ENCODE measurements at places on chromosomes 6 and 20.

- DNase-seq, result no peak
Measured at GRCh38 chr20:57691699-57692098, 18.1 kb downstream of the PMEPA1 start.

DNA sequence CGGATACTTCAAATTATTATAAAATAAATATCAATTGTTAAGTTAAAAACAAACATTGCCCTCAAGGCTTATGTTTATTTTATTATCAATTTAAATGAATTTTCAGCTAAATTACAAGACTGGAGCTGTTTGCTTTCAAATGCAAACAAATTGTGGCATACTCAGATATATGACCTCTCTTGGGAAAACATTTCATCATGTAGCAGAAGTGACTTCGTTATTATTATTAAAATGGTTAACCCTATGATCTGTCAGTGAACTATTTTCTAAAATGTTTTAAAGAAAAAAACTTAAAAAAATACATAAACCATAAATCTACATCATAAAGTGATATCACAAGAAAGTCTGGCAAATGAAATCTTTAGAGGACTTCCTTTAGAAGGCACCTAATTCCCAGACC, 72.5 kb downstream of the MAN1A1 start:
- DNase-seq, result no peak

DNA sequence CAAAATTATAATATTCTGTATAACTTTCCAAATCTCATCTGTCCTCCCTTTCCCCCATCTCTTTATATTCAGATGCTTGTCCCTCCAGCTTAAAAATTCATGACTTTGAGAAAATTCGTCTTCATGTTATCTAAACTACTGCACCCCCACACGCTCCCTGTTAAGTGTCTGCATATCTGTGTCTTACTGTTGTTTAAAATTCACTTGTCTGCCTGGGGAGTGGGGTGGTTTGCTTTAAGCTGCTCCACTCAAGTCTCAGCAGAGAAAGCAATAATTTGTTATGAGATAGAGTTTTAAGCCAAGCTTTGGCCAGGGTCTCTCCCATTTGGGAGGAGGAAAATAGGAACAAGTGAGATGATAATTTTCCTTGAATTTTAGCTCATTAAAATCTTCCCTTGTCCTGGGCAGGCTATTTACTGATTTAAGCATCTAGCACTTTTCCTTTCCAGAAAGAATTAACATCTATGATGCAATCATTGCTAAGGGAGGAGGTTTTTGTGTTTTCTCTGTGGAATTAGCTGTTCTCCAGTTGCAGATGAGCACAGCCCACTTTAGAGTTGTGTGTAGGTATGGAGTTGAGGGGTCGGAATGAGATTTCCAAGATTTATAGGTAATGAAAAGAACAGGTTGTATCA, 36.8 kb downstream of the MTHFD1L start:
- no peak for DNase-seq

GRCh38 chr20:60049601-60050000, 91.4 kb downstream of the CDH26 start:
- no peak for DNase-seq

GRCh38 chr20:2468581-2469407, 1.8 kb downstream of the SNRPB start:
- no peak for DNase-seq

DNA sequence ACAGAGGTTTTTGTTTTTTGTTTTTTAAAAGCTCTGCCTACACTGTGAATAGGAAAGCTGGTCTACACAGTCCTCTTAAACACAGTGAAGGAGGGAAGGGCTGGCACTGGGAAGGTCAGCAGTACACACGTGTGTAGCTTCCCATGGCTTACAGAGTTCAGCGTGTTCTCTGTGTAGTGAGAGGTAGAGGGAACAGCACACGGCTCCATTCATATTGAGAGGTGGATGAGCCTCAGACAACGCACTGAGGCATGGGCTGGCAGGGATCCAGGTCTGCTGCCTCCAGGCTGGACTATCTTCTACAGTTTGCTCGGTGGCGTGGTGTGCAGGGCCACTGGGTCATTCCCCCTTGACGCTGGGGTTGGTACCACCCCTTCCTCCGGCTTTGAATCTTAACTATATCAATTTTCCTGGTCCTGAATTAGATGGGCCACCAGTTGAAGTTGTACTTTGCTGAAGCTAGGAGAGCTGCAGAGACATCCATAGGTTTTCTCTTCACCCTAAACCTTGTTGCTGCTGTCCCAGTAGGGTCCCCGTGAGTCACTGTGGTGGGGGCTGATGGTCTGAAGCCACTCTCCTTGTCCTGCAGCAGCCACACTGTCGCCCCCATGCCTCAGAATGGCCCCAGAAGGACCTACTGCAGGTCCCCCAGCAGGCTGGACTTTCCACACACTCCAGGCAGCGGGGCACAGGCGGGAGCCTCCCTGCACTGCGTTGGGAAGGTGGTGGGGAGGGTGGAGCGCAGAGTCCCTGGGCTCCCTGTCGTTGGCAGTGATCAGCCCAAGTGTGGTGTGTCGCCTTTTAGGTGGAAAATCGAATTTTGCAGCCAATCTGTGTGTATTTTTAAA, 2.0 kb downstream of the ARFGAP1 start:
- no peak for DNase-seq

GRCh38 chr20:14518648-14519047, 181.2 kb upstream of the FLRT3 start:
- DNase-seq, result no peak

GRCh38 chr6:52647199-52647598, 23.7 kb upstream of the TMEM14A start:
- no peak for DNase-seq

- peak; percentile 58 for DNase-seq
Measured at GRCh38 chr20:46013829-46014516, 5.3 kb downstream of the MMP9 start.

GRCh38 chr6:129055796-129056195, 172.9 kb downstream of the LAMA2 start:
- DNase-seq, result no peak

DNA sequence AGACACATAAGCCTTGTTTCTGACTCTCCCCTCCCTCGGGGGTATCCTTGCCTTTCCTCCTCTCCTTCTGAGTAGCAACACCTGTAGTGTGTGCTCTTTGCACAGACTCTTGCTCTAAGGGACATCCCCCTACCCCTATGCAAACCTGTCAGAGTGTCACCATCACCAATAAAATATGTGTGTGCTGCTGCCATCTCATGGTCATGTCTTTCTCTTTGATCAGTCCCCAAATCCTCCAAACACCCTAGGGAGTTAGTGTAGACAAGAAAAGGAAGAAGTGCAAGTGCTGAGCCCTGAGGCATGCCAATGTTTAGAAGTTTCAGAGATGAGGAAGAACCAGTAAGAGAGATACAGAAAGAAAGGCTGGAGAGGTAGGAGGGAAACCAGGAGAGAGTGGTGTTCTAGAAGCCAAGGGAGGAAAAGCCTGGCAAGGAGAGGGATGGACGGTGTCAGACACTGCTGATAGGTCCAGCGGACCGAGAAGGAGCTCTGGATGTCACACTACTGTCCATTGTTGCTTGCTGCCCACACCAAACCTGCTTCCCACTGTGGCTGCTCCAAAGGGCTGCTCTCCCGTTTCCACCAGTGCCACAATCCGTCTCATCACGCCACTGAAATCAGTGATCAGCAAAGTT, 16.4 kb downstream of the TRMT6 start:
- DNase-seq, result no peak

GRCh38 chr6:55772730-55773129, 102.7 kb downstream of the BMP5 start:
- no peak for DNase-seq

DNA sequence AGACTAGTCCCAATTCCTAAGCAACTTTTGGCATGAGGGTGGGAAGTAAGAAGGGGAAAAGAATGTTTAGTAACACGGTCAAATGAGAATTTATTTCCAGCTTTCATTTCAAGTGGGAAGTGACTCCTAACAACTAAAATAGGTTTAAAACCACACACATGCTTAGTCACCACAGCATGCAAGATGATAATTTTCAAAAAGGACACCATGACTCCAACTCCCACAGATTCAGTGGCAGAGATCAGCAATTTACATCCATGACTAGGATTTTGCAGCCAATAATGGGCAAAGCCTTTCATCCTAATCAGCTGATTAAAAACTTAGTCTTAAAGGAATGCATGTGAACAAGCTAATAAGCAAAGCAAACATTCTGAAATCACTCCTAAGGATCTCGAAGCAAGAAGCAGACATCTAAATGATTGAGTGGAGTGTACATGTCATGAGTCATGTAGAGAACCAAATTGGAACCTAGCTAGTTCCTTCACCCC, 48.1 kb upstream of the GCLC start:
- no peak for DNase-seq

DNA sequence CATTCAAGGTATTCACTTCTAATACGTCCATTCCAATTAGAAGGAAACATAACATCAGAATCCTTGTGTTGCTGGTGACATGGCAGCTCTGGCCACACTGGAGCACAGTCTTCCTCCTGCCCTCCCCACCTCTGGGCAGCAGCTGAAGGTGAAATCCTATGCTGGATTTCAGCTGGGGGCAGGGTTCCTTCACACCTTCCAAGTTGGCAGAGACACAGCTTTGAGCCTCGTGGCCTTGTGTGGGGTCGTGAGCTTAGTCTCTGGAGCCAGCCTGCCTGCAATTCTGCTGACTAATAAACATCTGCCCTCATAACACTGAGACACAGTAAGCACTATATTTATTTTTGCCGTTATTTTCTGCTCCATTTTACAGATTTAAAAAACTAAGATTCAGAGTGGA, 218.9 kb upstream of the RIN2 start:
- DNase-seq, result no peak

DNA sequence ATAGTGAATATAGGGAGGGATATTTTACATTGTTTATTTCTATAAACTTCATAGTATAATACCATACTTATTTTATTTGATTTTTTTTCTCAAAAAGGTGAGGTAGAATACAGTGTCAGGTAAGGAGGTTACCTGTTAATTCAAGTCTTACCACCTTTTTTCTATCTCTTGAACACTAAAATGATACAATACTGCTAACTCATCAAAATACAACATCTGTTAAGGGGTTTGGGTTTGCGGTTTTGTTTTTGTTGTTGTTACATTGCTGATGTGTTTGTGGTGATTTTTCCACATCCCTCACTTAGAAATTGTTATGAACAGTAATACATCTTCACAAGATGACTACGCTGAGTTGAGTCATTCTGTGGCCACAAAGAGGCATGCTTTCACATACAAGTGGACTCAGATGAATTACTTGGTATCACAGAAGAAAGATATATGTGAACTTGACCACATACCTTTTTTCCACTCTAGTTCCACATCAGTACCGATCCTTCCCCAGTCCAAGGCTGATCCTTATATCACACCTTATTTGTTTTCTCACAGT, 139.4 kb upstream of the ID4 start:
- no peak for DNase-seq

GRCh38 chr6:41294214-41294872, 7.9 kb upstream of the TREM1 start:
- DNase-seq, result no peak

- DNase-seq, result no peak
Measured at GRCh38 chr6:45970326-45970725, 45.3 kb downstream of the CLIC5 start.

DNA sequence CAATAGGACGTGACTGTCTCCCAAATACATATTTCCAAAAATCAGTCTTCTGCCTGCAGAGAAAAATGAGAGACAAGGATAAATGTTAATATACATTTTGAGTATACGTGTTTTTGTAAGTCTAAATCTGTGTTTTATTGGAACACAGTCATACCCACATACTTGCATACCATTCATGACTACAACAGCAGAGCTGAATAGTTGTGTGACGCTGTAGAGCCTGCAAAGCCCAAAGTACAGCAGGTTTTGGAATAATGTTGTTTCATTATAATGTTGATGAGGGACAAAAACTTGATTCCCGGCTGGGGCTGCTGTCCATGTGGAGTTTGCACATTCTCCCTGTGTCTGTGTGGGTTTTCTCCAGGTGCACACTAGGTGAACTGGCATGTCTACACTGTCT, 23.8 kb upstream of the FBXO9 start:
- no peak for DNase-seq

- DNase-seq, result no peak
Measured at GRCh38 chr6:50257322-50257721, 207.6 kb upstream of the DEFB112 start.

GRCh38 chr6:134034961-134035822, 17.2 kb downstream of the SLC2A12 start:
- no peak for DNase-seq

DNA sequence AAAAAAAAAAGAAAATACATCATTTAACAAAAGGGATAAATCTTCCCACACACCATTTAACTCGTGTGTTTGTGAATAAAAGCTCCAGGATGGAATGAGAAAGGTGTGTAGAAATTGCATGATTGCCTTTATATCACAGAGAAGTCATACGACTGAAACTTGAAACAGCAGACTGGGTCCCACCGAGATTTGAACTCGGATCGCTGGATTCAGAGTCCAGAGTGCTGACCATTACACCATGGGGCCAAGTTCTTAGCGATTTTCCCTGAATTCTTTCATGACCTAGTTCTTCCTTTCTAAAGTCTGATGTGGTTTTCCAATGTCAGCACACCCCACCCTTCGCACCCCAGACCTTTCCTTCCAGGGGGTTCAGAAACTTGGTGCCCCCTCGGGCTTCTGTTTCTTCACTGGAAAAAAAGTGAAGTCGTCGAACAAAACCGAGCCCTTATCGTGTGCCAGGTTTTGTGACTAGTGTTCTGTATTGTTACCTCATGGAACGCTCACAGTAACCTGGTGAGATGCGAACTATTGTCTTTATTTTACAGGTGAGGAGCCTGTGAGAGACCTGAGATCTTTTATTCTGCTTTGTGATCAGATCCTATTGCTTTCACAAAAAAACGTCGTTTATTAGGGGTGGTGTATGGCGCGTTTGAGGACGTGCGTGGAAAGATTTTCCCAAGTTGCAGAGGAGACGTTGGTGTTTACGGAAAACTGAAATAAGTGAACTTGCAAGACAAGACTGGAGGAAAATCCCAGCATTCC, 120.8 kb downstream of the OR2B2 start:
- DNase-seq, result no peak

DNA sequence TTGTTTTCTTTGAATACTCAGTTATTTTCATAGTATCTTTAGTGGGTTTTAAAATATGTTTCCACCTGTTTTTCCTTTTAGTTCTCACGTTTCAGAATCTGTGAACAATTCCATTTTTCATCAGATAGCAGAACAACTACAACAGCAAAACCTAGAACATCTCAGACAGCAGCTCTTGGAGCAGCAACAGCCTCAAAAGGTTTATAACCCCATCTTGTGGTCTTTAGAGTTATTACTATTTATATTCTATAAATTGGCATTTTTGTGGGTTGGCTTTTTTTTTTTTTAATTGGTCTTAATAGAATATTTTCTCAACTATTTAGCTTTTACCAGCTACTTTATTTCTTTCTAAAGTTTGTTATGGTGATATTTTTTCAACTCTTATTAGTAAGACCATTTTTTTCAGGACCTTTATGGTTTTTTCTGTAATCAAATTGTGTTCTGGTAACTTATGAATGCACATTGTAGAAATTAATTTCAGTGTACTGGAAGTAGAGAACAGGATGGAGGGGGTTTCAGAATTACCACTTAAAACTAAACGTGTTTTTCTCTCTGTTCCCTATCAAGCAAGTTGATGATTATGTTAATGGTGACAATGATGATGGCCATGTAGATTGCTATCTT, 72.2 kb downstream of the SCAF8 start:
- DNase-seq, result no peak

- DNase-seq, result no peak
Measured at GRCh38 chr20:51426718-51427650, 115.5 kb downstream of the NFATC2 start.

- DNase-seq, result no peak
Measured at GRCh38 chr6:57207141-57207540, 15.0 kb downstream of the RAB23 start.
